Lower leg skin (tissue), 4 donors: ENCODE measurements at places on chromosomes 3 and 15. TPM values are rescaled to one million over a fixed set of nuclear protein-coding genes. Genes with fewer than 3 reads are reported as not detected.

Gene CHRM5
- not detected for total RNA-seq

Gene PLSCR2
- total RNA-seq: not detected

Gene ITIH4
- 3.6 TPM for total RNA-seq

Gene MPI
- 28.7 TPM for total RNA-seq

Gene RASL12
- total RNA-seq: 8.8 TPM

Gene SEMA3G
- total RNA-seq: 17.9 TPM
